ENCODE measurements at places on chromosomes 7 and 10. TPM values are rescaled to one million over a fixed set of nuclear protein-coding genes. Genes with fewer than 3 reads are reported as not detected.

GHRHR gene
- total RNA-seq = 4.4 TPM

TMEM130 gene
- total RNA-seq = 36.3 TPM

DGKI gene
- 21.5 TPM for total RNA-seq

GNB2 gene
- 74.9 TPM for total RNA-seq

CTNNA3 gene
- 57.1 TPM for total RNA-seq

FAM25C gene
- total RNA-seq = not detected

TMEM270 gene
- total RNA-seq = not detected

TMEM196 gene
- 2.4 TPM for total RNA-seq

CDH23 gene
- total RNA-seq = 16.4 TPM

CASD1 gene
- 31.0 TPM for total RNA-seq

P4HA1 gene
- 107 TPM for total RNA-seq

KMT2C gene
- 61.9 TPM for total RNA-seq

TRPV6 gene
- total RNA-seq = 0.10 TPM

FAM131B gene
- 26.7 TPM for total RNA-seq

TCF7L2 gene
- total RNA-seq = 12.9 TPM

DOCK1 gene
- total RNA-seq = 61.6 TPM

ETV1 gene
- total RNA-seq = 39.8 TPM

MMD2 gene
- total RNA-seq = 7.1 TPM

GRID2IP gene
- 0.30 TPM for total RNA-seq

SSC4D gene
- 3.1 TPM for total RNA-seq

FKBP6 gene
- 0.11 TPM for total RNA-seq

SEMA3D gene
- 41.0 TPM for total RNA-seq

CACNB2 gene
- total RNA-seq = 32.7 TPM

NEUROD6 gene
- total RNA-seq = 10.4 TPM

FAM180A gene
- 0.61 TPM for total RNA-seq

SORCS3 gene
- total RNA-seq = 15.7 TPM

TAS2R41 gene
- total RNA-seq = not detected

LBX1 gene
- 4.0 TPM for total RNA-seq

GPC2 gene
- total RNA-seq = 6.1 TPM

AKR1D1 gene
- total RNA-seq = not detected

C10orf53 gene
- total RNA-seq = not detected

TDRD1 gene
- 1.9 TPM for total RNA-seq

TWIST1 gene
- 19.9 TPM for total RNA-seq

FAM237B gene
- total RNA-seq = not detected

NEUROG3 gene
- total RNA-seq = not detected

AEBP1 gene
- 39.9 TPM for total RNA-seq

SEPHS1 gene
- total RNA-seq = 53.3 TPM

PHYHIPL gene
- 98.9 TPM for total RNA-seq

AZGP1 gene
- total RNA-seq = 6.3 TPM

COBL gene
- 3.8 TPM for total RNA-seq

MOGAT3 gene
- not detected for total RNA-seq

GBF1 gene
- 35.5 TPM for total RNA-seq

GHITM gene
- 144 TPM for total RNA-seq

CCSER2 gene
- 59.9 TPM for total RNA-seq

CEP55 gene
- 7.4 TPM for total RNA-seq

STEAP4 gene
- 0.28 TPM for total RNA-seq

RHOBTB1 gene
- total RNA-seq = 18.1 TPM

CALML5 gene
- not detected for total RNA-seq

SPDYE2 gene
- not detected for total RNA-seq

GARIN1A gene
- total RNA-seq = 0.50 TPM

SPDYE5 gene
- total RNA-seq = 0.10 TPM

MBL2 gene
- not detected for total RNA-seq

C10orf67 gene
- total RNA-seq = 0.69 TPM

SPAM1 gene
- total RNA-seq = not detected

CCL26 gene
- total RNA-seq = not detected

LEP gene
- 0.10 TPM for total RNA-seq

CNNM1 gene
- 1.6 TPM for total RNA-seq

Data from spinal cord (tissue), 10 donors.